ENCODE measurements at places on chromosomes 13 and 19.

DNA sequence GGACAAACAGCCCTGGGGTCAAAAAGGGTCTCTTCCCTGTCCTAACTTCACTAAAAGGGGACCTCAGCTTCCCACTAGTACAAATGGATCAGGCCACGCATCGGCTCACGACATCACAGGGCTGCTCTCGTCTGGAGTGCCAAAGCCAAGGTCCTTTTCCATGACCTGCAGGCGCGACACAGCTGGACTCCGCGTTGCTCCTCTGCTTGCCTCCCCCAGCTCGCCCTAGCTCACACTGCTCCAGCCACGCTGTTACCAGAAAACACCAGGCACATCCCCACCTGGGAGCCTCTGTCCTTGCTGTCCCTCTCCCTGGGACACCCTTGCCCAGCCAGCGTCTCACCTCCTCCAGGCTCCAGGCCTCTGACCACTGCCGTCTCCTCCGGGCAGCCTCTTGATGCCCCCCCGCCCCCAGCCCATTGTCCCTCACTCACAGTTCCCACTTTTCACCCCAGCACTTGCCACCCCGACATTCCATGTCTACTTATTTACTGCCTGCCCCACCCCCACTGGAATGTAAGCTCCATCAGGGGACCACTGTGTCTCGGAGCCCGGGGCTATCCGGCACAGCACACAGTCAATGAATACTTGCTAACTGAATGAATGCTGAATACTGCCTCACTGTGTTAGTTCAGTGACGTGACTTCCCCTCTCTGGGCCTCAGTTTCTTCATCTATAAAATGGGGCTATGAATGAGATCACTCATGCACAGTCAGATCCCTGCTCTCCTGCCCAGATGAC, 20.7 kb downstream of the AKT2 start:
- DNase-seq, result no peak

- no peak for DNase-seq
Observed at GRCh38 chr19:55590617-55591016, 8.7 kb downstream of the FIZ1 start.

- DNase-seq, result no peak
Observed at GRCh38 chr13:100234524-100235136, 145.7 kb downstream of the PCCA start.

- peak; percentile 81 for DNase-seq
Observed at GRCh38 chr19:52095172-52096014, at the start of gene ZNF841. Gene ZNF841, minus strand, starts transcription at chr19:52095765. Its CDS starts 10,964 bp downstream, at chr19:52084801.

- peak; percentile 85 for DNase-seq
Observed at GRCh38 chr19:50639121-50640112, at the start of gene SYT3. Gene SYT3, minus strand, starts transcription at chr19:50639881. Its CDS starts 2,470 bp downstream, at chr19:50637411.

- no peak for DNase-seq
Observed at GRCh38 chr13:64438084-64438483, 2792.1 kb downstream of the PCDH9 start.

DNA sequence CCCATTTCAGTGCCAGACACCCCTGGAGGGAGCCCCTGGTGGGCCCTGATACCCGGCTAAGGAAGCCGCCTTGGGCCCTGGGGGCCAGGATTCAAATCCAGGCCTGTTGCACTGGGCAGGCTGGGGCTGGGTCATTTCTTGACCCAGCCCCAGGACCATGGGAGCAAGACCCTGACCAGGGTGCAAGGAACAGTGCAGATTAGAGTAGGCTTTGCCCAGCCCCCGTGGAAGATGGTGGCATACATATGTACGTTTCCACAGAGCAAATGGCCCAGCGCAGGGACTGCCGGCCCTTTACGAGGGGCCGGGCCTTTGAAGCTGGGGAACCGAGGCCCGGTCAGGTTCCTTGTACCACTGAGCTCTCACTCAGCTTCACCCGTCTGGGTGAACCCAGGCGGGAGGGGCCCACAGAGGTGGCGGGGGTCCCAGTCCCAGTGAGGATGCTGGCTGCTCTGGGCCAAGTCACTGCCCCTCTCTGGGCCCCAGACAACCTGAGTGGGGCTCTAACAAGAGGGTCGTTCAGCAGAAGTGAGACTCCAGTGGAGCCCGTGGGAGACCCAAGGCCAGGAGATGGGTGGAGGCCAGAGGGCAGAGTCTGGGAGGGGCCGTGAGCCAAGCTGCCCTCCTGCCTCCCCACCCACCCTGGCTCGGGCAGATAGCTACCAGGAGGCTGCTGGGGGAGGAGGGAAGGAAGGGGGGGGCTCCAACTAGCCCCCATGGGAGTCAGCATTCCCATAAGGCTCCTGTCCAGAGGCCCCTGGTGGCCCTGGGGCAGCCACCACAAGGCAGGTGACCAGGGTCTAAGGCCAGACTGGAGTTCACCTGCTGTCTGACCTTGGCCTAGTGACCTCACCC, 2.7 kb downstream of the MKNK2 start:
- no peak for DNase-seq

DNA sequence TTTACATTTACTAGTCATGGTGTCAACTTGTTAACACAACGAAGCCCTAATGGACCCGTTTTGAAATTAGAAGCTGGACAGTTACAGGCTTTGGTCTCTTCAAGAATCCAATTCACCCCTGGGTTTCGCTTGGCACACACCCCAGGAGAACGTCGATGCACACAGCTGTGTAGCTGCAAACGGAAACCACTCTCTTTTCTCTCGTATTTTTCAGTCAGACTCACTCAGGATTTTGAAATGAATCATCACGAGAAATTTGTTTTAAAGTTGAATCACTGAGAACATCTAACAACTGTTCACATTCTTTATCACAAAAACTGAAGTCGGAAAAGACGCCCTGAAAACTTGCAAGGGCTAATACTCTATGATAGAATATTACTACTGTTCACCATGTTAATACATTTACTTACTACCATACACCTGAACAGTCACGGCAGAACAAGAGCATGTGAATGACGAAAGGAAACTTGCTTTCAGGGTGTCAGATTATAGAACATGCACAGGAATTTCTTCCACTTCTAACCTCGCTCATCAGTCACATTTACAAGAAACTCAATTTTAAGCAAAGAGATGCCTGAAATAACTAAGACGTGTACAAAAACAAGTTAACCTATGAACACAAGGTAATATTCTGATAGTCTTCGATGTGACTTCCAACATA, 4.7 kb downstream of the PNMA8A start:
- peak; percentile 45 for DNase-seq

GRCh38 chr13:60392131-60392530, 4.9 kb upstream of the TDRD3 start:
- no peak for DNase-seq

GRCh38 chr13:26834646-26835045, 74.1 kb upstream of the GPR12 start:
- no peak for DNase-seq

DNA sequence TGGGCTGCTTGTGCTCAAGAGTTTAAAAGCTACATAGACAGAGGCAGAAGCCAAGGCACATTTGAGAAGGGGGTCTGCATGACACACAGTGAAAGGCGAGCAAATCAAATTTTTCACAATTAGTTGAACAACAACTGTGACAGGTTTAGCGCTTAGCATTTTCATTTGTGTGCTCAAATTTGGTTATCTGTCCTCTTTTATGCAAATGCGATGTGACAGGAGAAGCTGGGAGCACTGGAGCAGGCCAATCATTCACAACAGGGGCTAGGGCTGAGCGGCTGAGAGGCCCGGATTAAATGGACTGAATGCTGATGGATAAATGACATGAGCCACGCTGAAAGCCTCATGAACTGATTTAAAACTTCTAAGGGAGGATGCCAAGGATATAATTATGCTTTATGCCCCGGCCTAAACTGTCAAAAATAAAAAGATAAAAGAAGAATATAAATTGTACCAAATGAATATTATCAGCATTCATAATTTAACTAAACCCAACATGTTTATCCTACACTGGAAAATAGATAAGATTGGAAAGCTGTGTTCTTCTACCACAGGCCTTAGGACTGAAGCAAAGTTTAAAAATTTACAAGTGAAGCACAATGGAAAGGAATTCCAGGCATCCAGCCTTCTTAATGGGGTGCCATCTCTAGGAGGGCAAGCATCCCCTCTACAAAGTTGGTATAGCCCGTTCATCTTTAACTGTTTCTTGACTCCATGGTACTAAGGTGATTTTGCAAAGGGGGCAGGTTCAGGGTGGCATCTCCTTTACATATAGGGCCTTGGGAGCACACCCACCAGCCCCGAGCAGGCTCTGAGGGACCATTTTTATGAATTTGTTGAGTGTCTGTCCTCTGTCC, 117.9 kb downstream of the RBM26 start:
- no peak for DNase-seq

GRCh38 chr13:52738719-52739467, 727 bp downstream of the CNMD start:
- DNase-seq, result no peak

- no peak for DNase-seq
Observed at GRCh38 chr13:105087945-105088344, 1447.5 kb downstream of the EFNB2 start.

DNA sequence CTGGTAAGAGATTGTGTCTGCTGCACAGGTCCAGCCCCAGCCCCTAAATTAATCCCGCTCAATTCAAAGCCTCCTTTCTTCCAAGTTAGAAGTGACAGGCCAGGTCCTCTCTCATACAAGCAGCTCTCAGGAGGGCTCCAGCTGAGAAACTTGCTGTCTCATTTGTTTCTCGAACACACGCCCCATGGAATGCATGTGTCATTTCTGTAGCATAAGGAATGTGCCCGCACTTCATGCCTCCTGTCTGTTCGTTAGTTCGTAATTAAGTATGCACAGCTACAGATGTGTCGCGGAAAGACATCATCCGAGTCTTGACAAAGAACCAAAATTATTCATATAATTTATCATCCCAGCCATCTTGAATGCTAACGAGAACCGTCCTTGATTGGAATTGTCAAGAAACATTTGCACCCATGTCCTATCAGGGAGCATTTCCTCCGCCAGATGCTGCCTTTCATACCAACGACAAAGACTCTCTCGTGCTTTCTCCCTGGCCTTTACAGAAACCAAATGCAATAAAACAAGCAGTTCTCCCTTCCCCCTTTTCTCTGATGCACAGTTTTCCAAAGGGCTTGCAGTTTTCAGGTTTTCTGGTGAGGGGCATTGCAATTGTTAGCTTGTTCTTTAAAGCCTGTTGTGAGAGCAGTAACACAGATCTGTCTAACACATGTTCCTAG, 133.5 kb downstream of the UQCRFS1 start:
- DNase-seq, result no peak

All from HTR-8/SVneo (cell line).